NCI-H82 (cell line): ENCODE measurements at places on chromosomes 1 and 21.

- DNase-seq, result no peak
Measured at GRCh38 chr1:115288591-115289198, 49.4 kb downstream of the NGF start.

DNA sequence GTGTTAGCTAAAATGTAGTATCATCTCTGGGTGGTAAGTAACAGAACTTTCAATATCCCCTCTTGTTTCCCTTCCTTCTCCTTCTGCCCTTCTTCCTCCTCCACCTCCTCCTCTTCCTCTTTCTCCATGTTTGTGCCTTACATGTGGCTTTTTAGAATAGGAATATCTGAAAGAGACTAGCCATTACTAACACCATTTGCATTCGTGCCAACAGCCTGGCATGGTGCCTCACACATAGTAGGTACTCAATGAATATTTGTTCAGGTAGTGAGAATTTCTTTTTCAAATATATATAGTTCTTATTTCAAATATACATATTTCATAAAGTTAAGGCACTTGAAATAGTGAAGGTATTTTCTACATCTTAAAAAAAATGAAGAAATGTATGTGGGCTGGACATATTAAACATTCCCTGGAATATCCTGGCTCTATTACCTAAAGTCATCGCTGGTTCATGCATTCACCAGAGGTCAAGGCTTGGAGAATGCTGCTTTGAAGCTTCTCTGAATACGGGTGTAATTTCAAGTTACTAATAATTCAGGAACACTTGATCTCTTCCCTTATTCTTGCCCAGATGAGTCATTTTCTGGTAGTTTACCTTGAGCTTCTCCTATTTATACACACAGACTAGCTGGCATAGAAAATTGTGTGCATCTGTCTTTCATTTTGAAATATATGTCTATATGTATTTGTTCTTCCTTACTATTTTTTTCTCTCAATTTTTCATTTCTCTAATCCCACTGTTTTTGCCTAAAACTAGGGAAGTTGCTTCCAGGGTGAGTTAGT lies 319.4 kb downstream of the TGFB2 start:
- DNase-seq, result no peak

- no peak for DNase-seq
Measured at GRCh38 chr1:54229281-54229891, 29.4 kb downstream of the MRPL37 start.

- DNase-seq, result no peak
Measured at GRCh38 chr1:214209260-214209808, 71.6 kb upstream of the SMYD2 start.

DNA sequence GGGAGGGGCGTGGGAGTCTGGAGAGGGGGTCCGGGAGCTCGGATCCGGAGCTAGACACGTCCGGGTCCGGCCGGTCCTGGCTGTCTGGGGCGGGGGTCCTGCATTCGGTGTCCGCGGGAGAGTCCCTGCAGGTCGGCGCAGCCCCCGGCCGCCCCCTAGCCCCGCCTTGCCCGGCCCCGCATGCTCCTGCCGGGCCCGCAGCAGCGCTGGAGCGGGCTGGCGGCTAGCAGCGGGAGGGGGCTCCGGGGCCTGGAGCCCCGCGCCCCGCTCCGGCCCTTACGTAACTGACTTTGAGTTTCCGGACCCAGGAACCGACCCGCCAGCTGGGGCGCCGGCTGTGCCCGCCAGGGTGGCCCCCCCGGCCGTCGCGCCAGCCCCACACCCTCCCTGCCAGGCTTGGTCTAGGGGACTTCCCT lies 26.9 kb upstream of the EPB41 start:
- peak; percentile 58 for DNase-seq

DNA sequence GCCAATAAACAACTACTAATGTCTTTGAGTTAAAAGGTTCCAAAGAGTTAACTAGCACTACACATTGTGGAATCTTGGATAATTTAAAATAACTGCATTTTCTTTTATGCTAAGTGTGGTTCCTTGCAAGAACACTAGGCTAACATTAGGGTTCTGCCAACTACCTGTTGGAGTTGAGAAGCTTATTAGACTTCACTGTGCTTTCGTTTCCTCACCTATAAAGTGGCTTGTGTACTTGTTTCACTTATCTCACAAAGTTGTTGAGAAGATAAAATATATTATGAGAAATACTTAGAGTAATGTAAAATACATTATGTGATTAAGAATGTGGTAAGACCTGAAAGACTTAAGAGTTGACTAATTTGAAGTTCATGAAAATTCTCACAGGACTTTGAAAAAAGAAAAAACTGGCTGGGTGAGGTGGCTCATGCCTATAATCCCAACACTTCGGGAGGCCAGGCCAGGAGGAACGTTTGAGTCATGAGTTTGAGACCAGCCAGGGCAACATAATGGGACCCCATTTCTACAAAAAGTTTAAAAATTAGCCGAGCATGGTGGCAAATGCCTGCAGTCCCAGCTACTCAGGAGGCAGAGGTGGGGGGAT lies 5.6 kb upstream of the RRAGC start:
- no peak for DNase-seq

DNA sequence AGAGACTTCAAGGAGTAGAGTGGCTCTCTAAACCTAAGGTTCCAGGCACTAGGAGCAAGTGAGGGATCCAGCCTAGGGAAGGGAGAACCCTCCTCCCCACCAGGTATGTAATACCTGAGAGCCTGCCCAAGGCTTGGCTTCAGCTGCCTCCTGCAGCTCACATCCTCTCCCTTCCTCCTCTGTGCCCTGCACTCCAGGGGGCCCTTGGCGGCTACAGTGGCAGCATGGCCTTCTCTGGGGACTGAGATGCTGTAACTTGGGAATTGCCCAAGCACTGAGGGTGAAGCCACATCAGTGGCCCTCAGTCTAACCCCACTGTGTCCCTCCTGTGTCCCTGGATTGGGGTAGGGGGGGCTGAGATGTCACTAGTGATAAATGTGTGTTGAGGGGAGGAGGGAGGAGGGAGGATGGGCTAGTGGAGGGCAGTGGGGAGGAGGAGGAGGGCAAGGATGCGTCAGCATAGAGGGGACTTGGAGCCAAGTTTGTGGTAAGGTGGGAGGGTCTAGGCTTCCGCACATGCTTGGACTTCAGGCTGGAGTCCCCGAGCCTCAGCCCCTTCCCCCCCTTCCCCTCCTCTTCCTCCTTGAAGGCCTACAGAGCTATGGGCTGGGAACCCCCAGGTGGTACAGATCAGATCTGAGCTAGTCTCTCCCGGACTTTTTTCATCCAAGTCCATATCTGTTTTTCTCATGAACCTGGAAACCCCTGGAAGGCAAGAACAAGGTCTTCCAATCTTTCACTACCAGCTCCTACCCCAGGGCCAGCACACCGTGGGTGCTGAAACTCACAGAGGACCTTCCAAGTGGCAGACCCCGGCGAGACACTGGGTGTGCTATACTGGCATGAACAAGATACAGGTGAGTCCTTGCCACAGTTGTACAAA lies 17.5 kb downstream of the COL9A2 start:
- no peak for DNase-seq

DNA sequence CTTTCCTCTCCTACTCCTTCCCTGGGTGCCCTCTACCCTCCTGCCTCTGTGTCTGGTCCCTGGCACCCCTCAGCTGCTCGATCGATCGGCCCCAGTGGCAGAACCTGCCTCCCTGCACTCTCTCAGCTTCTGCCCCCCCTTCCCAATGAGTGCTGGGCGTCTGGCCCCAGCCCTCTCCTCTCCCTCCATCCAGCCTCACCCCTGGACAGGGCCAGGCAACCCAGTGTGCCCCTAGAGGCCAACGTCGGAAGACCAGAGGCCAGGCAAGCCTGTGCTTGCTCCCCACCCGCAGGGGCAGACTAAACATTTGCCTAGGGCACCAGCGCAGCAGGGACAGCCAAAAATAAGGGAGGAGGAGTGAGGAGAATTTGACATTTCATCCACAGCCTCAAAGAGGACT lies 43.5 kb downstream of the LGR6 start:
- peak; percentile 72 for DNase-seq

- no peak for DNase-seq
Measured at GRCh38 chr1:155158991-155159390, 14.1 kb downstream of the KRTCAP2 start.

DNA sequence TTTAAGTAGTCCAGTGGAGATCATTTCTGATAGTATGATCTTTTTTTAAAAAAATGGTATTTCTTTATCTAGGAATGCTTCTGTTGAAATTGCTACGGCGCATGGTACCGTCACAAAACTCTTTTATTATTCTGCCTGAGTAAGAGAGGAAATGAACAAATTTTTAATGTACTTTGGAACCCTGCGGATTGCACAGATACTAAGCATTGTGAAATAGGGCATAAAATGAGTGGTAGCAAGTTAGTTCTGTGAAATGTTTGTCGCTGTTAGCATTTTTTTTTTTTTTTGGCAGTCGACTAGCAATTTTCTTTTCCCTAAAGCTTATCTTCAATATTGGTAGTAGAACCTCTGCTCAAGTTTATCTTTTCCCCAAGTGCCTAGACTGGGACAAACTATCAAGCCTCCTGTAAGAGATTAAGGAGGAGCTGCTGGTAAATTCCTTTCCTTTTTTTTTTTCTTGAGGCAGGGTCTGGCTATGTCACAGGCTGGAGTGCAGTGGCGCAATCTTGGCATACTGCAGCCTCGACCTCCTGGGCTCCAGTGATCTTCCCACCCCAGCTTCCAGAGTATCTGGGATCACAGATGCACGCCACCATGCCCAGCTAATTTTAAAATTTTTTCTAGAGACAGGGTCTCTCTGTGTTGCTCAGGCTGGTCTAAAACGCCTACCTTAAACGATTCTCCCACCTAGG lies 2.2 kb downstream of the ITSN1 start:
- no peak for DNase-seq

GRCh38 chr1:55519937-55520683 lies 304.9 kb upstream of the USP24 start:
- DNase-seq, result peak; percentile 60

DNA sequence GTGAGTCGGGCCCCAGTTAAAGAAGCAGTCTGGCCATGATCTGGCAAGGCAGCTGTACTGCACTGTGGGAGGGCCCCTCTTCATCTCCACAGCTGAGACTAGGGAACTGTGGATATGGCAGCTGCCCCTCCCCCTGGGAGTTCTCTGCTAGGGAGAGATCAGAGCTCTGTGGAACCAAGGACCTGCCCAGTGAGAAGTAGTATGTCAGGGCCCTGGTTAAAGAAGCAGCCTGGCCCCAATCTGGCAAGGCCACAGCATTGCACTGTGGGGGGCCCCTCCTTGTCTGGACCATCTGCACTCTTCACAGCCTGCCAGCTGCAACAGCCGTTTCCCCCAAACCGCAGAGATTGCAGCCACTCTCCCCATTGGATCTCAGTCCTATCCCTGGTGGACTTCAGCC lies 208.5 kb downstream of the DNAH14 start:
- peak; percentile 42 for DNase-seq

- DNase-seq, result no peak
Measured at GRCh38 chr1:88708011-88708410, 23.9 kb downstream of the PKN2 start.

DNA sequence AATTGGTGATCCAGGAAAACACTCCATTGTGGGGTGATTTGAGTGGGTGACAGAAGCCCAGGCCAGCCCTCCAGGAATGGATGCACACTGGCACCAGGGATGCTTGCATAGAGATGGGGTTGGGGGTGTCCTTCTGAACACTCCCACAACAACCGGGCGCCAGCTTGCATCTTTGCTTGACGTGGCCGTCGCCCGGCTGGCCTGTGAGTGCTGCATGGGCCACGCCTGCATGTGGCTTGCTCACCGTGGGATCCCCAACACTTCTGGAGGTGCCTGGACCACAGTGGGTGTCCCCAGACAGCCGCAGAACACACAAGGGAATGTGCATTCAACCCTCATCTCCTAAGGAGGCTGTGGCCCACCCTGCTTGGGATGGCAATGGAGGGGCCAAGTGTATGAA lies 55.1 kb downstream of the SIK1 start:
- no peak for DNase-seq

GRCh38 chr1:12599657-12600056 lies 18.4 kb downstream of the DHRS3 start:
- no peak for DNase-seq

DNA sequence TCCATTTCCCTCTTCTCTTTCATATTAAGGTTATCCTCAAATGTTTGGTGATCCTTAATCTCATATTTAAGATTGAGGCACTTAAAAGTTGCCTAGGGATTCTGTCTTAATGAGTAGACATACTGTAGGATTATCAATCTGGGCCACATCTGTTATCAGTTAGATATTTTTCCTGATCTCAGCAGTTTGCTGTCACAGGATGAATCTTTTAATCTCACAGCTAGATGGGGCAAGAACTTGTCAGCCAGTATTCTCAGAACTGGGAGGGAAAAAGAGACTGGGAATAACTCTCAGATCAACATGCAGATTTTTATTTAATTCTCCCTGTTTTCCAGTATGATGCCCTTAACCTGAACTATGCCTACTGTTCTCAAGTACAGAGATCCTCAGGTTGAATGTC lies 14.0 kb downstream of the ZNF644 start:
- peak; percentile 23 for DNase-seq

DNA sequence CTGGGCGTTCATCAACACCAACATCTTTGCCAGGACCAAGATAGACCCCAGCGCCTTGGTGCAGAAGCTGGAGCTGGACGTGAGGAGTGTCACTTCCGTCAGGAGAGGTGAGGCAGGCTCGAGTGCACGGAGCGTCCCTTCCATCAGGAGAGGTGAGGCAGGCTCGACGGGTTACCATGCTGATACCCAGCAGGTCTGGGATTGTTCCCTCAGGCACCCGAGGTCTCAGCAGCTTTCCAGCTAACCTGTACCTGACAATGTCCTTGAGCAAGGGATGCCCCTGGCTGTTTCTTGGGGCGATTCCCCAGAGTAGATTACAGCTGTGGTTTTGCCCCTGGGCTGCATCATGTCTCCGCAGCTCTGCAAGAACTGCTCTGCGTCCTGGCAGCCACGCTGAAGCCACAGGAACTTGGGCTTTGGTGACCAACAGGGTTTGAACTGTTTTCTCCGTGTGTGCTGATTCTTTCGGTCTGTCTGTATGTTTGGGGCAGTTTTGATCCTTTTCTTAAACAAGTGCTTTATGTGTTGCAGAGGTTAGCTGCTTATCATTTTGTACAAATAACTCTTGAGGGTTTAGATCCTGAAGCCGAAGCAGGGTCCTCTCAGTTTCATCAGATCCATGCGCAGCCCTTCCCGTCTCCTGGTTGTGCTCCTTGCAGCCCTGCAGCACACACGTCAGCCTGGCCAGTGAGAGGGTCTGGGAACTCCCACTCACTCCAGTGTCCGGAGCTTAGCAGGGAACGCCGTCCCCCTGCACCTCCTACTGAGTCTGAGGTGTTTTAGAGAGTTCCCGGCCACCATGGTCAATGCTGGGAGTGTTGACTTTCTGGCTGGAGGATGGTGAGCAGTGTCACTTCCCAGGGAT lies 4.1 kb downstream of the SLX9 start:
- no peak for DNase-seq

DNA sequence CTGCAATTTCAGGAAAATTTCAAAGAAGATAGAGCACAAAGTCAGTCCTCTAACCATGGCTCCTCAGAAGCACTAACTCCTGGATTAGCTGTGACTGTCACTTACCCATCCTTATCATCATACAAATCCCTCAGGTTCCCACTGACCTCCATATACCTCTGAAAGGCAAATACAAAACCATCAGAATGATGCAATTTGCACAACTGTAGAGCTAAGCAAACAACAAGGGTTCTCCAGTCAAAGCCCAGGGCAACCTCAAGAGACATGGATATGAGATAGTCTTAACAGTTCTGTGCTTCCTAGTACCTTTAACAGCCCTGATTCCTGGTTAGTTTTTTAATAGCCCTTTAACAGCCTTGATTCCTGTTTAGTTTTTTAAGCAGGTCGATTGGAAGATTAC lies 2.1 kb downstream of the SF3A3 start:
- DNase-seq, result no peak
